Neural crest cell (in vitro differentiated cells): ENCODE measurements at places on chromosomes 13 and 19. TPM values are rescaled to one million over a fixed set of nuclear protein-coding genes. Genes with fewer than 3 reads are reported as not detected.

CD70 gene
- total RNA-seq, result 0.41 TPM in 1 of 2 replicates, not detected in the other

DNA sequence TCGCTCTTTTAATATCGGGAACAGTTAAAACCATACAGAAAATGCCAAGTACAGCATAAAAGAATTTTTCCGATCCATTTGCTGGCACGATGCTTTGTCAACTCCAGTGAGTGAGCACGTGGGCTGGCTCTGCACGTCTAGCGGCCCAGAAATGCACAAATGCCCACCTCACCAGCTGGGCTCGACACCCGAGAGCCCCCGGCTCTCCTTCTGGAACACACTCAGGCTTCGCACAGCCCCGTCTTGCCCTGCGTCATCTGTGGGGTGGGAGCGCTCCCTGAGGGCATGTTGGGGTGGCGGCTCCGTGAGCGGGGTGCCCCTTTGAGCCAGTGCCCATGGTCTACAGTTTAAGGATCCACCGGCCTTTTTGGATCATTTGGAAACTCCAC lies 24.5 kb downstream of the ATP4B start:
- peaks cover 30% of the 10 kb centered on the region for H3K36me3 ChIP-seq
- H3K4me1 ChIP-seq, result no peaks in the 10 kb centered on the region
- H3K4me3 ChIP-seq, result no peak overlapping the region

DNA sequence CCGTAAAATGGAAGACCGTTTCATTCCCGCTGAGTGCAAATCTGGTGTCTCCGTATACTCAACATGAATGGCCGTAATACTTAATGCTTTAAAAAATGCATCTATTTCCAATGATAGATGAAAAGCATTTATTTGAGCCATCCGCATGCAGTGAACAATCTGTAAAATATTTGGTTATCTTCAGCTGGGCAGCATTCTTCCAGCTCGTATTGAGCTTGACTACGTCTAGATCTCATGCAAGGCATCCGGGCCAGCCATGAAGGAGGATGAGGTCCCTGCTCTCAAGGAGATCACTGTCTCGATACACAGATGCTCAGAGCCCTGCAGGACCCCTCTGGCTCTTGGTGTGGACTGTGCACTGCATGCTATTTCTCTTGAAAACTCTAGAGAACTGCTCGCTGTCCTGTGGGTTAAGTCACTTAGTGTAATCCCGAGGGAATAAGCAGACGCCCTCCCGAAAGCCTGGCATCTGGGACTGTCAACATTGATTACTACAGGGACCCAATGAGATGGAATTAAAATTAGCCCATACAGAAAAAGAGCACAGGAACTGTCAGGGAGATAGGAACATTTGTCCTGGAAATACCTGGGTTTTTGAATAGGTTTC lies 112.4 kb upstream of the RNF113B start:
- no peak overlapping the region for H3K4me3 ChIP-seq
- peaks cover 51% of the 10 kb centered on the region for H3K4me1 ChIP-seq
- no peaks in the 10 kb centered on the region for H3K36me3 ChIP-seq
- no peak for DNase-seq
- H3K27me3 ChIP-seq, result no peaks in the 10 kb centered on the region
- no peak overlapping the region for H3K27ac ChIP-seq

YJU2 gene
- total RNA-seq, result 22.9 and 24.9 TPM in 2 replicates

LYPD3 gene
- total RNA-seq, result 0.50 and 0.89 TPM in 2 replicates
